ENCODE measurements at places on chromosomes 5 and 9.

GRCh38 chr5:78544561-78545201 lies 103.9 kb downstream of the LHFPL2 start:
- no peak for DNase-seq

DNA sequence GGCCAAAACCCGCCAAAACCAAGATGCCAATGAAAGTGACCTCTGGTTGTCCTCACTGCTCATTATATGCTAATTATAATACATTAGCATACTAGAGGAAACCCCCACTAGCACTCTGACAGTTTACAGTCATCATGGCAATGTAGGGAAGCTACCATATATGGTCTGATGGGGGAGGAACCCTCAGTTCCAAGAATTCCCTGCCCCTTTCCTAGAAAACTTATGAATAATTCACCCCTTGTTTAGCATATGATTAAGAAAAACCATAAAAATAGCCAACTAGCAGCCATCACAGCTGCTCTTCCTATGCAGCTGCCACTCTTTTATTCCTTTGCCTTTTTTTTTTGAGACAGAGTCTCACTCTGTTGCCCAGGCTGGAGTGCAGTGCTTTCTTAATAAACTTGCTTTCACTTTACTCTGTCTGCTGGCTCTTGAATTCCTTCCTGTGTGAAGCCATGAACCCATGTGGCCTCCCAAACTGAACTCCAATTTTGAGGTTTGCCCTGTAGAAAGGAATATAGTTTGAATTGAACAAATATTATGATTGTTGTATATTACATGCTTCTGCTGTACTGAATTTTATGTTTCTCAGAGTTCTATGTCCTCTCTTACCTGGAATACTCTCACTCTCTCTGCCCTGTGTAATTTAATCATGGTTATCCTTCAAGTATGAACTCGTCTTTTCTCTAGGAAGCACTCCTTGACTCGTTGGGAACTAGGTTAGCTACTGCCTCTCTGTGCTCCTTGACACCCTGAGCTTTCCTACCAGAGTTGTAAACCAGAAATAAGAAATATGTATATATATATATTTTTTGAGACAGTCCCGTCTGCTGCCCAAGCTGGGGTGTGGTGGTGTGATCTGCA lies 59.8 kb downstream of the KIAA1958 start:
- no peak for DNase-seq

- no peak for DNase-seq
Observed at GRCh38 chr5:62717301-62717933, 138.8 kb downstream of the LRRC70 start.

- no peak for DNase-seq
Observed at GRCh38 chr5:179371121-179371510, 25.9 kb upstream of the ADAMTS2 start.

- no peak for DNase-seq
Observed at GRCh38 chr5:14557203-14557770, 24.3 kb upstream of the OTULINL start.

GRCh38 chr5:83172655-83173054 lies 95.3 kb downstream of the XRCC4 start:
- DNase-seq: no peak

DNA sequence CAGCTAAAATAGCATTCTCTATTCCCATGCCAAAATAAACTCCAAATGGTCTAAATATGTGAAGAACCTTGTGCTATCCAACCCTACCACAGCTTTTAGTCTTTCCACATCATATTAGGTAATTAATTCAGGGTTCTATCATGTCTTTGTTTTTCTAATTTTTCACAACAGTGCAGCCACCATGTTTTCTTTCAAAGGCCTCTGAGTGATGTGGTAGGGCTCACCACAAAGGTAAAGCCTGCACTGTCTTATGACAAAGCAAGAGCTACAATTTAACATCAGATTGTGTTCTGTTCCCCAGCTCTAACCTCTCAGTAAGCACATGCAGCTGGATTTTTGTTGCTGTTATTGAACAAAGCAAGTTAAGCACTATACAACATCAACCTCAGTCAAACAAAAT lies 52.4 kb downstream of the MEF2C start:
- DNase-seq: no peak

DNA sequence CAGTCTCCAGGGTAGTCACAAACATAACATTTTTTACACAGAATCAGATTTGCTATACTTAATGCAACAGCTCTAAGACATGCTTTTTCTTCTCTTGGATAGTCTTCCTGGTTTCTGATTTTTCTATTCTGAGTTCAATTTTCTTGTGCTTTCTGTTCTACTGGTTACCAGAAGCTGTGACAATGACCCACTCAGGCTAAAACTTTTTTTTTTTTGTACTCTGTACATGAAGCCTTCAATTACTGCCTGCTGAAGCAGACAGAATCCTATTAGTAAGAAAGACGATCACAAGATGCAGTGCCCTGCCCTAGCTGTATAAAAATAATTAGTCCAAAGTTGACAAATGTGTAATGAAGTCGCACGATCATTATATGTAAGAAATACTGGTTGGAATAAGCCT lies 231.1 kb upstream of the TBCA start:
- DNase-seq: no peak

DNA sequence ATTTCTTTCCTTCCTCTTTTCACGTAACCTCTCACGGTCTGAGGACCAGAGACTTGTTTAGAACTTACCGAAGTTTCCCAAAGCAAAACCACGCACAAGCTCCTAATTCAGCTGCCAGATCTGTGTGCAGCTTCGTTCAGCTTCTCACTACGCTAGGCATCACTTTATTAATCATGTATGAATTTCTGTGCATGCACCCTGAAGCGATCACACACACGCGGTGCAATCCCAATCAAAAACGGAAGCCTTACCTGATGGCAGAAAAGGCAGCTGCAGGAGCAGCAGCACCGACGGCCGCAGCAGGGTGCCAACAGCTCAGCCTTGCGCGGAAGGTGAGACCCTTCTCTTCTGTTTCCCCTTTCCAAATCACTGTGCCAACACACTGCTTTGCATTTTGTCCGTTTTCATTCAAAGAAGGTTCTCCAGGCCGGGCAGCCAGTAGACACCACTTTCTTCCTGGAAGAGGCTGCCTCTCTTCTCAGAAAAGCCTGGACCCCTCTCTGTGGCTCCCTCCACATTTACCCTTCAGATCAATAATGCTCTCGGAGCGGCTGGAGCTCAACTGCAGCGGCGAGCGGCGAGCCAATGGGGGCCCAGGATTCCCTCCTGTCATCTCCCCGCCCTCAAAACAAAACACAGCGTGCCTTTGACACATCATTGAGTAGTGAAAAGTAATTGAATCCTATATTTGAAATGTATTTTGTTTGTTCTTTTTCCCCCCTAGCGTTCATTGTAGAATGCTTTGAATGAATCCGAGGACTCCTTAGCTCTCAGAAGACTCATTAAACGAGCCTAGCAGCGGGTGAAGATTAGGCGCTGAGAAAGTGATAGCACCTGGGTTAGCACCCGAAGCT lies at the start of gene CDH12:
Gene CDH12, minus strand, starts transcription at position 538 of the 854 bp plus-strand sequence.
- no peak for DNase-seq

DNA sequence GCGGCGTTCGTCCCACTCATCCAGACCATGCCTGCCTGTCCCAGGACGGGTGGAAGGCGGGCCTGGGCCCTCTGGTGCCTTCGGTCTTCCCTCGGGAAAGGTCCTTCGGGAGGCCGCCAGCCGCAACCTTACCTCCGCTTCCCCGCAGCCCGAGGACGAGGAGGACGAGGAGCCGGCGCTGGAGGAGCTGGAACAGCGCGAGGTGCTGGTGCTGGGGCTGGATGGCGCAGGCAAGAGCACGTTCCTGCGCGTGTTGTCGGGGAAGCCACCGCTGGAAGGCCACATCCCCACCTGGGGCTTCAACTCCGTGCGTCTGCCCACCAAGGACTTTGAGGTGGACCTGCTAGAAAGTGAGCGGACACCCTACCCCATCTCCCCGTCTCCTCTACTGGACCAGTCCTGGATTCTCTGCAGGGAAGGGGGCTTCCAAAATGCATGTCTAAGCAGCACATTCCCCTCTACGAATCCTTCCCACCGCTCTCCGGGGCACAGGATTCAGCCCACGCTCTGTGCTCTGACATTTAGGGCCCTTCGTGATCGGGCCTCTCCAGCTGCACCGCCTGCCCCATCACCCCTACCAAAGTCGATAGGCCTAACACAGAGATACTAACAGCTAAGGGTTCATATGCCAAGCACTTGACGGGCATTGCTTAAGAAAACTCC lies 1.1 kb downstream of the ARL10 start:
- no peak for DNase-seq

DNA sequence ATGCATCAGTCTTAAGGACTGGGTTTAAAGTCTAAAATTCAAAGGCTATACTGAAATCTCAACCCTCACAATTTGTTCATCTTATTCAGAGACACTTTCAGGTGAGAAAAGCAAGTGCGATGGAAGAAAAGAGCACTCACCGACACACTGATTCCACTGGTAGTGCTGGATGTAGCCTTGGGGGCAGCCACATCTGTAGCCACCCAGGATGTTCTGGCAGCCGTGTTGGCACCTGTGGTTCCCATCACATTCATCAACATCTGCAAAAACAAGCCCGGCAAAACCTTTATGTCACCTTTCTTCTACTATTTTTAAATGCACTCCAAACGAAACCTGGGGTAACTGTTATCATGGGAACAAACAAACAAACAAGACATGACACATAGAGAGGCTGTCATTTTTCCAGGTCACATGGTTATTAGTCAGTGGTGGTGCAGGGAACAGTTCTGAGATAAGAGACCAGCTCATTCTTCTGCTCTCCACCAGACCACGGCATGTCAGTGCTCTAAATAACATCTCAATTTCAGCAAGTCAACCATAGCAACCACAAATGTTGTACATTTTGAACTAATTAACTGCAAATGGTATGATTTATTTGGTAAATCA lies 188.4 kb downstream of the SLC12A2 start:
- DNase-seq: no peak

DNA sequence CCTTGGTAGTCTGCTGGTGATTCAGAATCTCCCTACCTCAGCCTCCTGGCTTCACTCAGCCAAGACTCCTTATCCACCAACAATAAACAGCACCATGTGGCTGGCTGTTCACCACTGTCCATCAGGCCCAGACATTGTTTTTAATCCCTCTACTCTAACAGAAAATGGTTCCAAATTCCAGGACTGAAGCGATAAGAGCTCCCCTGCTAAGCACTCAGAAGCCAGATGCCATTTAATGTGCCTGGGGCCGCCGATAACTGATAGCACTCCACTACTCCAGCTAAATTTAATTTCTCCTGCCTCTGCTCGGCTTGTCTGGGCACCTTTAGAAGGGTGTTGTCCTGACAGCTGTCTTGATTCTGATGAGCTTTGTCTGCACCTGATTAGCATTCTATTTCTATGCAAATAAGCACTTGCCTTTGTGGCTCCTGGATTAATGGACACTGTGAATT lies 47.1 kb downstream of the ZNF622 start:
- no peak for DNase-seq

DNA sequence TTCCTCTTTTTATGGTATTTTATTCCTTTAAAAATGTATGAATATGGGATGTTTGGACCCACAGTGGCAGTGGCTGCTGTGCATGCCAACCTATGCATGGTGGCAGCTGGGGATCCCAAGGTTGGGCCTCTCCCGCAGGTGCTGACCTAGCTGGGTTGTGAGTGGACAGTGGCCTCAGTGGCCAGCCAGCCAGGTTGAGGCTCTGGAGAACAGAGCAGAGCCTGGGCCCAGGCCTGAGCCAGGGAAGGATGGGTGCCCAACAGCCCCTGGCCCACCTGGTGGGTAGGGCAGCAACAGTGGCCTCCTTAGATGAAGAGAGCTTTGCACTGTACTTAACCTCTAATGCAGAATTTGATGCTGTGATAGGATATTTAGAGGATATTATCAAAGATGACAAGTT lies 624.8 kb downstream of the CHSY3 start:
- no peak for DNase-seq

GRCh38 chr5:3709068-3709716 lies 113.6 kb downstream of the IRX1 start:
- no peak for DNase-seq

- no peak for DNase-seq
Observed at GRCh38 chr5:127723571-127723970, 20.4 kb downstream of the CCDC192 start.

- DNase-seq: no peak
Observed at GRCh38 chr5:74542482-74542881, 98.0 kb downstream of the ENC1 start.

- DNase-seq: no peak
Observed at GRCh38 chr9:122263699-122264349, 816 bp downstream of the RBM18 start.

DNA sequence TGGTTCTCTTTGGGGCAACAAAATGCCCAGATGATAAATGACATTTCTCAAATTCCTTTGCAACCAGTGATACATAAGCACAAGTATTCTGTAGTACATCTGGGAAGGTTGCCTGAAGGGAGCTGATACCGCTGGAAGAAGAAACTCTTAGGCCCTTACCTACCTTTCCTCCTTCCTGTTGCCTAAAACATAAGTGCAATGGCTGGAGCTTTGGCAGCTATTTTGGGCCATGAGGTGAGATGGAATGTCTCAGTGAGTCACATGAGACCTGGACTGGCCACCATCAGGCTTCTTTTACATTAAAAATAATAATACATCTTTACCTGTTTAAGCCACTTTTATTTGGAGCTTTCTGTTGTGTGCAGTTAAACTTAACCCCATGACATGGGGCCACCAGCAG lies 11.2 kb upstream of the ADGRD2 start:
- no peak for DNase-seq

- no peak for DNase-seq
Observed at GRCh38 chr9:74458832-74459231, 38.3 kb upstream of the RORB start.

DNA sequence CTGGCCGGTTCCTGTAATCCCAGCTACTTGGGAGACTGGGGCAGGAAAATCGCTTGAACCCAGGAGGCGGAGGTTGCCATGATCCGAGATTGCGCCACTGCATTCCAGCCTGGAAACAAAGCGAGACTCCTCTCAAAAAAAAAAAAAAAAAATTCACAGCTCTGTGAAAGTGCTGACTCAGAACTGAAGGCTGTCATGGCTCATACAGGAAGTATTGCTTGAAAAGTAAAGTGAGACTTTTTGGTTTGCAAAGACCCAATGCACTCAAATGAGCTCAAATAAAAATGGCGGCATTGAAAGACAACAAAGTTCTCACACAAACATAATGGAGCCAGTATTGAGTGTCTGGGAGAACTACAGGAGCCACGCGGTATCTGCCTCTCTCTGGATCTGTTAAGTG lies 202.1 kb downstream of the FBXL7 start:
- no peak for DNase-seq

GRCh38 chr5:1952444-1953099 lies 69.8 kb upstream of the IRX4 start:
- DNase-seq: no peak

- DNase-seq: no peak
Observed at GRCh38 chr5:39740404-39740803, 315.6 kb upstream of the DAB2 start.

- no peak for DNase-seq
Observed at GRCh38 chr9:130122456-130122855, 49.7 kb upstream of the NCS1 start.

GRCh38 chr5:41790038-41790776 lies 80.0 kb downstream of the OXCT1 start:
- DNase-seq: no peak
